ENCODE measurements at places on chromosomes 2 and 18.

- no peak for DNase-seq
Observed at GRCh38 chr18:52992041-52992440, 652.0 kb downstream of the DCC start.

- no peak for DNase-seq
Observed at GRCh38 chr18:45528712-45529336, 86.5 kb upstream of the SLC14A2 start.

GRCh38 chr2:152355409-152355831, 20.4 kb downstream of the FMNL2 start:
- DNase-seq, result no peak

GRCh38 chr18:56470406-56471351, 167.7 kb downstream of the TXNL1 start:
- DNase-seq, result no peak
